ENCODE measurements at places on chromosomes 1 and 21. TPM values are rescaled to one million over a fixed set of nuclear protein-coding genes. Genes with fewer than 3 reads are reported as not detected.

Gene PAQR6
- total RNA-seq = 0.32 TPM

Gene SLC6A17
- total RNA-seq = under 0.01 TPM

Gene RGL1
- total RNA-seq = 23.0 TPM

Gene FAAH
- total RNA-seq = 3.4 TPM

Gene S100A9
- total RNA-seq = not detected

Gene CCDC181
- total RNA-seq = not detected

Gene INSRR
- total RNA-seq = not detected

Gene LCE1D
- not detected for total RNA-seq

All from cardiac atrium fibroblast (primary cell).